COLO829 (cell line): ENCODE measurements at places on chromosomes 12 and 14.

DNA sequence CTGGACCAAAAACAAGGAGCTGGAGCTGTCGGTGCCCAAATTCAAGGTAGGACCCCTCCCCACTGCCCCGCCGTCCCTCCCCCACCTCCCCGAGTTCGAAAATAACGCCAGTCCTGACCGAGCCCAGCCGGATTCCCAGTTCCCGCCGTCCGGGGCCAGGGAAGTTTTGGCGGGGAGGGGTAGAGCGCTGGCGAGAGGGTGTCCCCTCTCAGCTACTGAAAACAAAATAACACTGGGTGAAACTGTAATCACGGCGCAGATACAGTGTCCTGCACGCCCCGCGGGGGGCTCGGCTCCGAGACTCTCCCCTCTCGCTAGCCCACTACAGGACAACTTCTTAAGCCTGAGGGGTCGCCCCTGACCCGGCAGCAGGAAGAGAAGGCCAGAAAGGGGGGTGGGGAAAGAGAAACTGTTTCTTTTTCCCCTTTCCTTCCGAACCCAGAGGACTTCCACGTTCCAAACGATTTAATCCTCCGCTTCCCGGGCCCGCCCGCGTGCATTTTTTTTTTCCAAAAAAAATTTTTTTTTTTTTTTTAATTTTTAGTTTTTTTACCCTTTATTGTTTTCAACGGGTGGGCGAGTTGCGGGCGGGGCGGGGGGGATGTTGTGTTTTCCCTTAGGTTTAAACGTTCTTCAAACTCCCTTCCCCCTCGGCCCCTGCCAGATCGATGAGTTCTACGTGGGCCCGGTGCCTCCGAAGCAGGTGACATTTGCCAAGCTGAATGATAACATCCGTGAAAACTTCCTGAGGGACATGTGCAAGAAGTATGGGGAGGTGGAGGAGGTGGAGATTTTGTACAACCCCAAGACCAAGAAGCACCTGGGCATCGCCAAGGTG, 1.6 kb downstream of the SETD1B start:
- DNase-seq, result no peak

DNA sequence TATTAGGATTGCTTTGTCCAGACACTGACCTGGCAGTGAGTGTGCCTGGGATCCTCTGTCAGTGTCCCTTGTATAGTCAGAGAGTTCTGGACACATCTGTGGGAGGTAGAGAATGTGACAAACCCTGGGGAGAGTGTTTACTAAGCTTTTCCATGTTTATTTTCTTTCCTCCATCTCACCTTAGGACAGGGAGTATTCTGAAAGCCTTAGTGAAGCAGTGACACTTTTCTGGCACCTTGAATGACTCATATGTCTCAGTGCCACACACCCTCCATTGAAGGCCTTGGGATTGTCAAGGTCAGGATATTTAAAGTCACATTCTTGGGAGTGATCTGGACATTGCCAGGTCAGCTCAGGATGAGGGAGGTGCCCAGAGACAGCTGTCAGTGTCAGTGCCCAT, 34.9 kb upstream of the CTDSP2 start:
- DNase-seq, result no peak

- DNase-seq, result no peak
These were observed 364.5 kb downstream of the PDZRN4 start for GRCh38 chr12:41552588-41552987.

DNA sequence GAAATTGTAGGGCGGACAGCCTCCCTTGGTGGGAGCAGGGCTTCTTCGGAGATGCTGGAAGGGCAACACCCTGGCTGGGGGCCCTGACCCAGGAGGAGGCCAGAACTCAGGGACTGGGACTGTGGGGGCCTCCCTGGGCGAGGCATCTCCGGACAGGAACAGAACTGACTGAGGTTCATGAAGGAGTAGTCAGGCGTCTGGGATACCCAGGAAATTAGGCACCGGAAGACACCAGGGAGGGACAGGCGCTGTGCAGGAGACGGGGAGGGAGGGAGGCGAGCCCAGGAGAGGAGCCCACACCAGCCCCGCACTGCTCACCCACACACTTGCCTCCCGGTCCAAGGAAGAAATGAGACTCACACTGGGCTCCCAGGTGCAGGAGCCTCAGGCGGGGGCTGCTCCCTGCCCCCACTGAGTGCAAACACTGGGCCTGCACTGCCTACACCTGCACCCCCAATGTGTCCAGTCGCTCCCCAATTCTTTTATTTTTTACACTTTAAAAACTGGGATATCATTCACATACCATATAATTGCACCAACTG, 262.6 kb upstream of the SFSWAP start:
- no peak for DNase-seq

DNA sequence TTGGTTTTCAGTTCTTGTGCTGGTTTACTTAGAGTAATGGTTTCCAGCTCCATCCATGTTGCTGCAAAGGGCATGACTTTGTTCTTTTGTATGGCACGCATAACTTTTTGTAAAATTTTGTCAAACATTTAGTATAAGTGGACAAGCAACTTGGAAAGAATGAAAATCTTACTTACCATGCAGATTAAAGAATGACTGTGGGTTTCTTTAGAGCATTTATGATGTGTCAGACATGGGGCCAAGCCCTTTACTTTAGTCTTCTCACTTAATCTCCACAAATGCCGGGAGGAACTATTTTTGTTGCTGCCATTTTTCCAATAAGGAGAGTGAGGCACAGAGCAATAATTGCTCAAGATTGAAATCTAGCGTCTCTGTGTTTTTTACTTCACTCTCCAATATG, 652.5 kb upstream of the TBX3 start:
- DNase-seq, result no peak

DNA sequence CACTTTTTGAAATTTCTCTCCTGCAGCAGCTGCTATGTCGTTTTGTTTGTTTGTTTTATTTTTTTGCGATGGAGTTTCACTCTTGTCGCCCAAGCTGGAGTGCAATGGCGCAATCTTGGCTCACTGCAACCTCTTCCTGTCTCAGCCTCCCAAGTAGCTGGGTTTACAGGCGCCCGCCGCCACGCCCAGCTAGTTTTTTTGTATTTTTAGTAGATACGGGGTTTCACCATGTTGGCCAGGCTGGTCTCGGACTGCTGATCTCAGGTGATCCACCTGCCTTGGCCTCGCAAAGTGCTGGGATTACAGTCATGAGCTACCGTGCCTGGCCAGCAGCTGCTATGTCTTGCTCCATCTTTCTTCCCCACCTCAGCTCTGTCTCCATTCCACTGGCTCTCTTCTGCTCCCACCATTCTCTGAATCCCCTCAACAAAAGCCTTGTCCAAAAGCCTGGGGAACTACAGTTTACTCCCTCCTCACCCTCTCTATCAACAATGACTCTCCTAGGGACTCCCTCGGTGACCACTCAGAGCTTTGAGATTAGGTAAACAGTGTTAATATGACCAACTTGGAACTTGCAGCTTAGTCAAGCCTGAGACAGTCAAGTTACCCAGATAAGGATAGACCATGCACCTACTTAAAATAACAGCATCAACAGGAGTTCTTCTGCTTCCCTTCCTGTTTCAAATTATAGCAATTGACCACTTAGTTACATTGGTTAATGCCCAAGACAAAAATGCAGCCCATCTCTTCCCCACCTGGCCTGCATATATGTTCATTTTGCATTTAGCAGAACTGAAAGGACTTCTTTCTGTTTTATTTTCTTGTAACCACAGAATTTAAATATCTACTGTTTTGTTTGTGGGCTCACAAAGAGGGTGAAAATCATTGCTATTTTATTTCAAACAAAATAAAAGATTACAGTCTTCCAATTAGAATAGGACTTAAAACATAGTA, 189.0 kb upstream of the AMIGO2 start:
- no peak for DNase-seq
